ENCODE measurements at places on chromosomes 3 and 15.
A peak's percentile ranks its signal among the peaks of the same experiment; 100 is the strongest.

GRCh38 chr3:180018543-180018942, 18.2 kb downstream of the PEX5L start:
- no peak for DNase-seq

- peak; percentile 8 for DNase-seq
These were observed 504.4 kb downstream of the ROBO1 start for GRCh38 chr3:79263423-79263822.

DNA sequence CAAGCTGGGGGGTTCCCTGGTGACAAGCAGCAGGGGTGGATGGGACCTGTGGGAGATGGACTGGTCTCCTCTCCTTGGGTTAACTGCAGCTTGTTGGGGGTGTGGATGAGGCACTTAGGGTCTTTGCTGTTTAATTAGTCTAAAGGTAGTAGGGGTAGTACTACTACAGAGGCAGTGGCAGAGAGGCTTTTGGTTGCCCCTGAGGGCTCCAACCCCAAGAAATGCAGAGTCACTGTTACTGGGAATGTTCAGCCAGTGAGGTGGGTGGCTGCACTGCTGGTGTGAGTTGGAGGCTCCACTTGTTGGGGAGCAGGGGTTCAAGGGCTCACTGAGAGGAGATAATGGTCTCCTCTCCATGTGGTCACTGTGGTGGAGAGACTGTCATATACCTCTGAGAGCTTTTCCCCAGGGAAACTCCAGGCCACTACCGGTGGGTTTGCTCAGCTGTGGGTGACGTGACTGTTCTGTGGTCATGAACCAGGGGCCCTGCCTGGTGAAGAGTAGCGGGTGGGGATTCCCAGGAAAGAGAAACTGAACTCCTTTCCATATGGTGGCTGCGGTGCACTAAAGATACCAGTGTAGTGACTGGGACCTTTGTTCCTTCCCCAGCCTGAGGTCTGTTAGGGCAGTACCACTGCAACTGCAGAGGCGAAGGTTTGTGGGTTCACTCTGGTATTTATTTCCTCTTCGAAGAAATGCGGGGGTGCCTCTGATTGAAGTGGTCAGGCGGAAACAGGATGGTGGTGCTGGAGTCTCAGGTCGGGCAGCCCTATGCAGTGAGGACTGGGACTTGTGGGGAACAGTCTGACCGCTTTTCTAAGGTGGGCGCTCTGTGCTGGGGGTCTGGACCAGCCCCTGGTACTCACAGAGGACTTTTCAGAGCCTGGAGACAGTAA, 68.9 kb upstream of the TNFSF10 start:
- DNase-seq: no peak

DNA sequence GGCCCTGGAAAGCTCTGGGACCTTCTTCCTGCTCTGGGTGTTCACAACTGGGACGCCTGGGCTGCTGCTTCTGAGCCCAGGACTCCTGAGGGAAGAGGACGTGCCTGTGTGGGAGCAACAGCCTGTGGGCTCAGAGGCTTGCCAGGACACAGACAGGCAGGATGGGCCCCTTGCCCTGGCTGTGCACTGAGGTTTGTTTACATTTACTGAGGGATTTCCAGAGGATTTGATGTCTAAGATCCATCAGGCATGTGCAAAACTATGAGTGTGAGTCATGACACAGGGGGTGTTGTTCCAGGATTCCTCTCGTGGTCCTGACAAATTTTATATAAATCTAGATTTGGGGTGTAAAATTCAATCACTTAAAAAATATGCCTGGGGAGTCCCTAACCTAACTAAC, 10.6 kb downstream of the CCR9 start:
- DNase-seq: peak; percentile 32

DNA sequence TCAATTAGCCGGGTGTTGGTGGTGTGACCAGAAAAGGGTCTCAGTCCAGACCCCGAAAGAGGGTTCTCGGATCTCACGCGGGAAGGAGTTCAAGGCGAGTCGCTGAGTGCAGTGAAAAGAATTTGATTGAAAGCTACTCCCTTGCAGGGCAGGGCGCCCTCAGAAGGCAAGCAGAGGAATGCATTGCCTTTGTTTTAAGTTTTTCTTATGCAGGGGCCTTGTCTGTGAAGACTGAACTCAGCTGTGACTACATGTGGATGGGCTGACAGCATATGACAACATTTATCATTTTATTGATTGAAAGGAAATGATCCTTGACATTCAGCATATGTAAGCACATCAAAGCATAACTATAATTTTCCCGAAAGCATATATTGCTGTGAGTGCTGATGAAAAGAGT, 11.8 kb downstream of the CPN2 start:
- no peak for DNase-seq

DNA sequence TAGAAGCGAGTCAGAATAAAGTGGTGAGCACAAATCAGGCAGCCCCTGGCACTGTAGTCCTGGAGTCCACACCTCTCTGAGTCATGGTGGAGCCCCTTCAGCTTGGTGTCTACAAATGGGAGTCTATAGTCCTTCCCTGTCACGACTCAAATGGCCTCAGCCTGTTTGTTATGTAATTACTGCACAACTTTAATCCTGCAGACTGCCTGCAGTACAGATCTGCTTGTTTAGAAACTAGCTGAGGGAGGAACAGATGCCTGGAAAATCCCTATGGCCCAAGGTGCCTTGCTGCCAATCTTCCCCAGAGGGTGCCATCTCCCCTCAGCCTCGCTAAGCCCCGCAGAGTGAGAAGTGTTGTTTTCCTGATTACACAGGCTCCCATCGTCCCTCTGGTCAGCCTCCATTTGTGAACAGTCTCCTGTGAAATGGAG, 3.9 kb upstream of the CXCR6 start:
- DNase-seq: no peak

DNA sequence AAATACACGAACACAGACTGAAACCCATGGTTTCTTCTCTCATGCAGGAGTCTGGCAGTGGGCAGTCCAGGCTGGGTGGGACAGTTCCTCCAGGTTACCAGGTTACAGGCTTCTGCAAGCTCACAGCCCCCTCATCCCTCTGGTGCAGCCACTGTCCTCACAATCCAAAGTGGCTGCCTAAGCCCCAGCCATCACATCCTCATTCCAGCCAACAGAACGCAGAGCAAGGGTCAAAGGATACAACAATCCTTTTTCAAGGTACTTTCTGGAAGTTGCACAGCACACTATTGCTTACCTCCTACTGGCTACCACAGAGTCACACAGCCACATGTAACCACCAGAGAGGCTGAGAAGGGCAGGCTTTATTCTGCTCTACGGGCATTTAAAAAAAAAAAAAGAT, 154.6 kb downstream of the NUP210 start:
- no peak for DNase-seq

DNA sequence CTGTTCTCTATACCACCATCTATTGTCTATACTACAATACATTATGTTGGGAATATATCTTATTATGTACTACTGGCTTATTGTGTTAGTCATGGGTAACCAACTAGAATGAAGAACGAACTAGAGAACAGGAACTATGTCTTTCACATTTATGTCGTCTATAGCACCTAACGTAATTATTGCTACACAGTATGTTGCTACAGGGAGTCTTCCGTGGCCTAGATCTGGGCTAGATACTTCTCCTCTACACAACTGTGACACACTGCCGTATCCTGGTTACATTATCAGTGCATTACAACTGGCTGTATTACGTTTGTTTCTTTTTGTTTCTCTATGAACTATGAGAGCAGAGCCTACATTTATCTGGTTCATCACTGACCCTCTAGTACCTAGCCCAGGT, 34.0 kb downstream of the SCG5 start:
- no peak for DNase-seq

- DNase-seq: no peak
These were observed 118.8 kb downstream of the ADAMTS9 start for GRCh38 chr3:64568895-64569517.

GRCh38 chr15:86073281-86073680, 6.4 kb upstream of the AGBL1 start:
- DNase-seq: no peak

- no peak for DNase-seq
These were observed 38.5 kb upstream of the SPTSSB start for GRCh38 chr3:161409858-161410257.

GRCh38 chr15:45980366-45980765, 345.5 kb downstream of the SQOR start:
- DNase-seq: no peak

- no peak for DNase-seq
These were observed 76.9 kb downstream of the CACNA1D start for GRCh38 chr3:53571264-53571663.

DNA sequence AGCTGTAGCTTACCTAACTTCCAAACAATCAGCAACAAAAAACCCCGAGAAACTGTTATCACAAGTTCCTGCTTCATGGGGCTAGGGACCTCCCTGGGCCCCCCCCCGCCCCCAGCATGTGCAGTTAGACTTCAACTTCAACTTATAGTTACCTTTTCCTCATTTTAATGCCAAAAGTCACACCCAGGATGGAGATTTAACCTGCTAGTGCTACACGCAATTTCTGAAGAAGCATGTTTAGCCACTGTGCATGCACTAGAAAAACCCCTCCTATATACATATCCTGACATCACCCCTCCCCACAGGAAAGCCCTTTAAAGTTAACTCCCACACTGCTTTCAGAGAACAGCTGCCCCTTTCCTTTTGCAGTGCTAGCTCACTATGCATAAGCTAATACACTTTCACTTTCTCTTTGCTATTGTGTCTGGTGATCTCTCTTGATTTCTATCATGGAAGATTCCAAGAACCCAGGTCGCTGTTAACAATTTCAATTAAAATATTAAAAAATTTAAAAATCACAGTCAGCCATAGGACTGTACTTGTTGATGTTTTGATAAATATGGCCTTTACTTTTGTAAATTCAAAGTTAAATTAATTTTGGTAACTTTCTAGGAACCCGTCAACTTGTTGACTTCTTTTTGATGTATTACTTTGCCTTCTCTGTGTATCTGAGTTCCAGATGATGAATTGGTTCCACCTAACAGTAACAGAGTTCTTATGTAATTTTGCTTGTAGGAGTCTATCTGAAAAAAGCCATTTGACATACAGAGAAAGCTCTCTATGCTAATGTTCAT, 75.2 kb upstream of the ACAD9 start:
- peak; percentile 45 for DNase-seq

DNA sequence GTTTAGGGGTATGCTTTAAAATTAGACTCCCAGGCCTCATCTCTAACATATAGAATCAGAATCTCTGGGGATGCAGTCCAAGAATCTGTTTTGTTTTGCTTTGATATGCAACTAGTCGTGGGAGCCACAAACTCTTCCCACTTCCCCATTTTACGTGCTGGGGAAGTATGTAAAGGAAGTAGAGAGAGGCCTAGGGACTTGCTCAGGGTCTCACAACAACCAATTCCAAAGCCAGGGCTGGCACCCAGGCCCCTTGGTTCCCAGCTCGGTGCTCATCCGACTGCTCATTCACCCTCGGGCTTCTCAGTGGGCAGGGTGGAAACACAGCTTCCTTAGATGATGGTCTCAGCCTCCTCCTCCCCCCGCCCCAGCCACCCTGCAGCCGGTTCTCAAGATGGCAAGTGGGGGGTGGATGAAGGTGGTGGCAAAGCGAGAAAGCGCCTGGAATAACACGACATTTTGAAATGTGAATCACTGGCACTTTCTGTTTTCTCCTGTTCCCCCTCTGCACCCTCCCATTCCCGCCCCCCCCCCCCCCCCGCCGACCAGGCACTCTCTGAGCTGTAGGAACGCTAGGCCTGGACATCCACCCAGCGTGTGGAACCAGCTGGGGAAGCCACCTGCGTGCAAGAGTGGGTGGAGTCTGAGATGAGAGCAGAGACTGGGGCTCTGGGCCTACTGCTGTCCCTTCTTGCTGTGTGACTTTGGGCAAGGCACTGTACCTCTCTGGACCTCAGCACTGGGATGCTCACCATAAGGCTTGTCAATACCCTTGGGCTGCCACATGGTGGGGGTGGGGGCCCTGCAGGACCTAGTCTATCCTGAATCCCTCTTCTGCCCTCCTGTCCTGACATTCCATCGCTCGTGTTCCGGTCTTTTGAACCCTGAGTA, 214.5 kb downstream of the RPLP1 start:
- DNase-seq: no peak

- no peak for DNase-seq
These were observed 12.0 kb downstream of the DLL4 start for GRCh38 chr15:40941068-40941527.

All from cardiac fibroblast (primary cell).